ENCODE measurements at places on chromosomes 7 and 10.
A peak's percentile ranks its signal among the peaks of the same experiment; 100 is the strongest.

DNA sequence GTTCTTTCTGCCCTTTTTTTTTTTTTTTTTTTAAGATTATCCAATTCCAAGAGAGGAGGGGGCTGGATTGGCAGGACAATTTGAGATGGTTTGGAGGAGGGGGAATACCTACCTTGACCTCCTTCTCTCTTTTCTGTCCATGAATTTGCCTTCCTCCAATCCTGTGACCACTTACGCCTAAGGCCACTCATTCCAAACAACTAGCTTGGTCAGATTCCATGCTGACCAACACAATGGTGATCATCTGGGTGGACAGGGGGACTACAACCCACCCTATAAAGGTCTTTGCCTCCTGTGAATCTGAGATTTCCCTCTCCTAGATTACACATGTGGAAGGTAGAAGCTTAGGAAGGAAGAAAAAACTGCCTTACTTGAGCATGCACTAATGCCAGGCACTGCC, 2.3 kb upstream of the LDB1 start:
- no peak for DNase-seq

GRCh38 chr7:7962851-7963250, 5.7 kb upstream of the GLCCI1 start:
- DNase-seq = no peak

DNA sequence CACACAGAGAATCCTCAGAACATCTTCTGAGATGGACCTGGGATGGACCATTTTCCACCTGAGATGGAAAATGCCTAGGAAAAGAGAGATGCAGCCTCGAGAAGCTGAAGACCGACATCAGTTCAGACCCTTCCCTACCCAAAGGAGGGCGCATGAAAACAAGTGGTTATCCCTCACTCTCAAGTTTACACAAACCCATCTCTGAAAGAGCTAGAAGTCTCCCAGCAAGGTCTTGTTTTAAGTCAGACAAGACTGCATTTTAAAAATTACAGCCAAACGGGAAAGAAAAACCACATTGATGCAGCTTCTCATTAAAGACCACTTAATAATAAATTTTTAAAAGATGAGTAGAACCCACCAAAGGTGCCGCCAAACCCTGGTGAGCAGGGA, 1.3 kb downstream of the RAPGEF5 start:
- no peak for DNase-seq

- no peak for DNase-seq
These were observed 23.4 kb downstream of the ESYT2 start for GRCh38 chr7:158805937-158806336.

- no peak for DNase-seq
These were observed 35.9 kb downstream of the HIPK2 start for GRCh38 chr7:139741789-139742344.

- DNase-seq = no peak
These were observed 56.2 kb downstream of the XPNPEP1 start for GRCh38 chr10:109866995-109867635.

- DNase-seq = no peak
These were observed 17.9 kb downstream of the NMT2 start for GRCh38 chr10:15150563-15150962.

DNA sequence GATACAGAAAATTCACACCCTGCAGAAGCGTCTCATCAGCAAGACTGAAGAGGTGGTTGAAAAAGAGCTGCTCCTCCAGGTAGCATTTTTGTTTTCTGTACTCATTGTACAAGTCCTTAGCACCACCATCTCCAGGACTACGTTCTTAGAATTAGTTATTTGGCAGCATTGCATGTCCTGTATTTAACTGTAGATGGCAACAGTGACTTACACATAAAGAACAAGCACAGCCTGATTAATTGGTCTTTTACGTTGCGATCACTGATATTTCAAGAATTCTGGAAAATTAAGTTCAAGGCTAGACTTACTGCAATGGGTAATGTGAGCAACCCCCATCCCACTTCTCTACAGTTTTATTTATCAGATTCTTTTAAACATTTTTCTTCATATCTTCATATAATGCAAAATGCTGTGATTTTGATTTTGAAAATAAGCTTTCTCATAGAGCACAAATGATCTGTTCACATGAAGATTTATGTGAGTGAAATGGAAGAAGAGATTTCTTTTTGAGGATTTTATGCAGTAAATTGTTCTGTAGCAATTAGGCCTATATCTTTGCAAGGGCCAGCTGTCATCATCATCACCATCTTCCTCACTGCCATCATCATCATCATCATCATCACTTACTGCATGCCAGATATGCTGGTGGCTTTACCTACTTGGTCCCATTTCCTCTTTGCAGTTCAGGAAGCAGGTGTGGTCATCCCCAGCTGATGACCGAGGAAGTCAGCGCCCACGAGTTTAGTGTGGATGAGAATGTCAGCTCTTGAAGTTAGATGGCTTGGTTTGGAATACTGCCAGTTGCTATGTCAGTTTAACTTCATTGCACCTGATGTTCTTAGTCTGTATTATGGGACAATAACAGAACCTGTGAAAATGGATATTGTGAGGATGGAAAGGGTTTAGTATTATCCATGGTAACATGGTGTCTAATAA, 53.4 kb downstream of the CFAP58 start:
- peak; percentile 18 for DNase-seq

DNA sequence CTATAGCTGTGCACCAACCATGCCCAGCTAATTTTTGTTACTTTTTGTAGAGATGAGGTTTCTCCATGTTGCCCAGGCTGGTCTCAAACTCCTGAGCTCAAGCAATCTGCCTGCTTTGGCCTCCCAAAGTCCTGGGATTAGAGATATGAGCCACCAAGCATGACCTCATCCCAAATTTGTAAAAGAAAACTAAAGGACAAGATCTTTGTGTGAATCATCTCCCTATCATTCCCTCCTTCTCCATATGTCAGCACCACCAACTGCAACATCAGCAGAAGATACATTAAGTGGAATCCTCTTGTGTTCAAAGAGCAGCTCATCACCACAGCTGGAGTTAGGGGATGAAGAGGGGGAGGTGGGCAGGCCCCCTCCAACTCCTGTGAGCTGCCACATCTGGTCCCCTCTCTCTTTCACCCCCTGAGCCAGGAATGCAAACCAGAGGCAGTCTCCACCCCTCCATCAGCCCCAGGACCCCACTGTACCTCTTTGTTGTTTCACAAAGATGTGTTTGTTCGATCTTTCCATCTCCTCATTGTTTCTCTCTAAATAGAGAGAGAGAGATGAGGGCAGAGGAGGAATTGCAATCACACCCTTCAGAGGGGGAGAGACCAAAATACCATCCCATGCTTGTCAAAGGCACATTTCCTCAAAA, 47.3 kb upstream of the PIP4K2A start:
- no peak for DNase-seq

- DNase-seq = no peak
These were observed 128.7 kb downstream of the GNAI1 start for GRCh38 chr7:80263333-80263732.

- DNase-seq = no peak
These were observed 118.3 kb downstream of the PPP1R17 start for GRCh38 chr7:31805209-31805818.

GRCh38 chr10:129881641-129882040, 82.4 kb downstream of the EBF3 start:
- DNase-seq = no peak

- DNase-seq = no peak
These were observed 605.2 kb upstream of the DPP6 start for GRCh38 chr7:153447011-153447410.

- DNase-seq = no peak
These were observed 402.9 kb upstream of the GALNT17 start for GRCh38 chr7:70728872-70729552.

- DNase-seq = no peak
These were observed 38.3 kb upstream of the SRGN start for GRCh38 chr10:69049566-69049961.

GRCh38 chr7:114303301-114303700, 111.3 kb upstream of the FOXP2 start:
- no peak for DNase-seq

- no peak for DNase-seq
These were observed 254.8 kb upstream of the PITRM1 start for GRCh38 chr10:3427347-3427746.

GRCh38 chr7:29332875-29333855, 138.6 kb downstream of the CHN2 start:
- no peak for DNase-seq

- no peak for DNase-seq
These were observed 144.7 kb downstream of the PFKFB3 start for GRCh38 chr10:6347391-6347951.

- no peak for DNase-seq
These were observed 68.9 kb upstream of the NMT2 start for GRCh38 chr10:15237351-15237750.

GRCh38 chr10:31393844-31394243, 74.8 kb downstream of the ZEB1 start:
- DNase-seq = no peak

- no peak for DNase-seq
These were observed 94.3 kb upstream of the SORCS3 start for GRCh38 chr10:104546756-104547155.

GRCh38 chr7:142108728-142109505, 2.6 kb upstream of the MGAM2 start:
- no peak for DNase-seq

- DNase-seq = no peak
These were observed 101.2 kb upstream of the SEC61G start for GRCh38 chr7:54860003-54860775.

DNA sequence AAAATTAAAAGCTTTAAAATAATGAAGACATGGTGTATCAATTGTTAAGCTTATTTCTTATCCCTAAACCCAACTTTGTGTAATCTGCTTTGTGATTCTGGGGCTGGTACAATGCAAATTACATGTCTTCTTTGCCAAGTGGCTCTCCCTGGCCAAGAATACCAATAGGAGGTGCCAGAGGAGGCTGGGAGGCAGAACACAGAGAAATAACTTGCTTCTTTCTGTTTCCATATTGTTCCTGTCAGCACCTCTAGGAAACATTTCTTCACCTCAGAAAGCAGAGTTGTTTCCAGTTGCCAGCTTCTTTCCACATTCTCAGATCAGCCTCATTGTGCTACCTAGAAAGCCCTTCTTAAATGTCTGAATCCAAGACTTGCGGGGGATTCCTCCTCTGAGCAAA, 174.4 kb downstream of the MDFIC start:
- no peak for DNase-seq

- DNase-seq = no peak
These were observed 27.3 kb downstream of the TBATA start for GRCh38 chr10:70757856-70758255.

DNA sequence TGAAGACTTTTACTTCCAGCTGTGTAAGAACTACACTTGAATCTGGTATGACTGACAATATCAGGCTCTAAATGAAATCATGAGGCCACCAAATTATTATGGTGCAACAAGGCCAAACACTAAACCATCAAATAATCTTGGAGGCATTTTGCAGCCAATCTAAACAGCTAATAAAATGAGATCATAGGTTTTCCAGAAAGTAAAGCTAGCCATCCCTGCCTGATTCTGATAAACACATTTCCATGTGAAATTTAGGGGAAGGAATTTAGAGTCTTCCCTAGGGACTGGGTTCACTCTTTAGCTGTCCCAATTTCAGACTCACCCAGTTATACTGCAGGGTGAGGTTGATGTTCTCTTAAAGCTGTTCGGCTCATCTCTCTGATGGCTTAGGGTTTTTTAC, 190.3 kb upstream of the TMEM196 start:
- DNase-seq = no peak

DNA sequence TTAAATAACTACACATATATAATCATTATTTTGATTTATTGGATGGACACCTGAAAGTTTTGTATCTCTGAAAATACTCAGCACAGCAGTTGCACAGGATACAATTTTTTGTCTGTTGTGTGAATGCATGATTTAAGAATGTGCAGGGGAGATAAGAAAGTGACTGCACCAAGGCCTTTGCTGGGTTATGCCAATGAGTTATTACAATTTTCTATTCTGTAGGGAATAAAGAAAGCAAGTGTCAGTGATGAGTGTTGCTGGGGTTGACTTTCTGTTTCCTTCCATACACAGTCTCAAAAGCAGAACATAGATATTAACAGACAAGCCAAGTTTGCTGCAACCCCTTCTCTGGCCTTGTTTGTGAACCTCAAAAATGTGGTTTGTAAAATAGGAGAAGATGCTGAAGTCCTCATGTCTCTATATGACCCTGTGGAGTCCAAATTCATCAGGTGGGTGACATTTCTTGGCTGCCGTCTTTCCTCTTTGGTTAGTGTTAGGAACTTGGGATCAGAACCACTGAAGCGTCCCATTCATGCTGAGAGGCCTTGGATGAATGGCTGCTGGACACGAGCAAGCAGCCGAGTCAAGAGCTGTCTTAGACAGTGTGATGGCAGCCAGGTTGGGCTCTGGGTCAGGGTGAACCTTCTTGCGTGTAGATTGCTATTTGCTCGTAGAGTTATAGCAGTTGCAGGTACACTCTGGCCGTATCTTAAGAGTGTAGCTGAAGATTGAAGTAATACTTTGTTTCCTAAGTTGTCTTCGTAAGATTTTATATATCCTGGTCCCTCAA, 92.8 kb downstream of the DOCK1 start:
- DNase-seq = no peak

GRCh38 chr10:128047351-128047750, 78.9 kb downstream of the MKI67 start:
- DNase-seq = no peak

- DNase-seq = no peak
These were observed 1.3 kb upstream of the CDK14 start for GRCh38 chr7:90594751-90595317.

DNA sequence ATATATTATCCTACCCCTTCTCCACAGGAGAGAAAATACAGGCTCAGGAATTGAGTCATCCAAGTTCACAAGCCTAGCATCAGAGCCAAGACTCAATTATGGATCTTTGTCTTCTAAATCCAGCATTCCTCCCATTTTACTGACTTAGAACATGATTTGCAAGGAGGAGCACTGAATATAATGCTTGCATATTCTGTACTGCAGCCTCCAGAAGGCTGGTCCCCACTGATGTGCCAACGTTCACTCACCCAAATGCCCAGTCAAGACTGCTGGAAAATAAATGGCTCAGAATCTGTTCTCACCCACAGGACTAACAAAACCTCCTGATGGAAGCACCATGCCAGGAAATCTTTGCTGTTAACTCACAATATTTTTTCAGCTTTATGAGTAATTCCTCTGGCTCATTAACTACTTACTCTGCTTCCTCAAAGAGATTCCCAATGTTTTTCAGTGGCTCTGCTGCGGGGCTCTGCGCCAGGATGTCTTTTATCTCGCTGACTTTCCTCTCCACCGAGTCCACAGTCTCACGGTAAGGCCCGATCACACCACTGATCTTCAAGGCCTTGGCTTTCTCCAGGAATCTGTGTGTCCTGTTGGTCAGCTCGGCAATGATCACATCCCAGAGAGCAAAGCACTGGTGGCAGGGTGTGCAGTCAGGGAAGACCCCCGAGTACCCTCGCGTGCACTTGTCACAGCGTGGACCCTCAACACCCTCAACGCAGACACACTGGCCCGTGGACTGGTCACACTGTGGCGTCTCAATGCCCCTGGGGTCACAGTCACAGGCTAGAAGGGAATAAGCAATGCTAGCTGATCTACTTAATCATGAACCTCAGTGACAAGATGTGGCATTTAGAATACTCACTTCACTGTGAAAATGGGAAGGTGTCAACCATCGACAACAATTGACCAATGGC, 48.8 kb downstream of the DLD start:
- DNase-seq = no peak

Measured in Panc1 (cell line).